ENCODE measurements at places on chromosomes 16 and 17.

DNA sequence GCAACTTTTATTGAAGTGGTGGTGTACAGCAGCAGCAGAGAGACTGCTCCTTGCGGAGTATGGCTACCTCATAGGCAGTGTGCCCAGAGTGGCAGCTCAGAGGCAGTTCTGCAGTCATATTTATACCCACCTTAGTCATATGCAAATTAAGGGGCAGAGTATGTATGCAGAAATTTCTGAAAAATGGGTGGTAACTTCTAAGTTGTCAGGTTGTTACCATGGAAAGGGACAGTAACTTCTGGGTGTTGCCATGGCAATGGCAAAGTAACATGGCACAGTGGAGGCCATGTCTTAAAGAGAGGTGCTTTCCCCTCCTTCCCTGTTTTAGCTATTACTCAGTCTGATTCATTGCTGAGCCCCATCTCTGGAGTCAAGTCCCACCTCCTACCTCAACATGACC is 53.4 kb downstream of the MEOX1 start:
- no peak for DNase-seq

GRCh38 chr17:13833921-13834320 is 232.2 kb upstream of the HS3ST3A1 start:
- DNase-seq = no peak

GRCh38 chr16:16021020-16021419 is 71.6 kb downstream of the ABCC1 start:
- DNase-seq = no peak

GRCh38 chr17:31392856-31393748 is 1.6 kb downstream of the RAB11FIP4 start:
- DNase-seq = no peak

GRCh38 chr17:8225813-8226535 is 15.6 kb upstream of the AURKB start:
- no peak for DNase-seq

Data from suprapubic skin (tissue), 4 donors.